H1 (cell line): ENCODE measurements at places on chromosomes 5 and 9. TPM values are rescaled to one million over a fixed set of nuclear protein-coding genes. Genes with fewer than 3 reads are reported as not detected.

The TMEFF1 gene
- 67.8 and 68.2 TPM in 2 replicates for total RNA-seq

The SIMC1 gene
- total RNA-seq: 16.6 and 21.2 TPM in 2 replicates

The RIOK2 gene
- 35.0 and 35.8 TPM in 2 replicates for total RNA-seq

- no peak for DNase-seq
These were observed 1068.6 kb downstream of the TAF11L14 start for GRCh38 chr5:18702821-18703220.

DNA sequence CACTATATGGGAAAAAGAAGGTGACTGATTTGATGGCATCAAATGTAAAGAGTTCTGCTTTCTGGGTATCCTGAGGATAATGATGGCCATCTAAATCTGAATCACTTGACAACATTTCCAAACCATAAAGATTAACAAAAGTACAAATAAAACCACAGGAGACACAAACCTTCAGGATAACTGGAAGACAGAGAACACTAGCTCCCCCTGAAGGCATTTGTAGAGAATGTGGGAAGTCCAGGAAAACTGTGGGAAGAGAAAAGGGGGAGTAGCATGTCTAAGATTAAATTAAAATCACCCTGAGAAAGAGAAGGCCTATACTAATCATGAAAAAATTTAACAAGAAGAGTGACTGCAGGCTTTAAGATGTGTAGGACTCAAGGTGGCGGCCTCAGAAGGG, 116.2 kb downstream of the PRELID2 start:
- no peak for DNase-seq

- DNase-seq: no peak
These were observed 14.7 kb downstream of the ERP44 start for GRCh38 chr9:100084128-100084453.
